ENCODE measurements at places on chromosomes 2 and 18.

- no peak for DNase-seq
Observed at GRCh38 chr18:69725855-69726508, 221.7 kb downstream of the CD226 start.

DNA sequence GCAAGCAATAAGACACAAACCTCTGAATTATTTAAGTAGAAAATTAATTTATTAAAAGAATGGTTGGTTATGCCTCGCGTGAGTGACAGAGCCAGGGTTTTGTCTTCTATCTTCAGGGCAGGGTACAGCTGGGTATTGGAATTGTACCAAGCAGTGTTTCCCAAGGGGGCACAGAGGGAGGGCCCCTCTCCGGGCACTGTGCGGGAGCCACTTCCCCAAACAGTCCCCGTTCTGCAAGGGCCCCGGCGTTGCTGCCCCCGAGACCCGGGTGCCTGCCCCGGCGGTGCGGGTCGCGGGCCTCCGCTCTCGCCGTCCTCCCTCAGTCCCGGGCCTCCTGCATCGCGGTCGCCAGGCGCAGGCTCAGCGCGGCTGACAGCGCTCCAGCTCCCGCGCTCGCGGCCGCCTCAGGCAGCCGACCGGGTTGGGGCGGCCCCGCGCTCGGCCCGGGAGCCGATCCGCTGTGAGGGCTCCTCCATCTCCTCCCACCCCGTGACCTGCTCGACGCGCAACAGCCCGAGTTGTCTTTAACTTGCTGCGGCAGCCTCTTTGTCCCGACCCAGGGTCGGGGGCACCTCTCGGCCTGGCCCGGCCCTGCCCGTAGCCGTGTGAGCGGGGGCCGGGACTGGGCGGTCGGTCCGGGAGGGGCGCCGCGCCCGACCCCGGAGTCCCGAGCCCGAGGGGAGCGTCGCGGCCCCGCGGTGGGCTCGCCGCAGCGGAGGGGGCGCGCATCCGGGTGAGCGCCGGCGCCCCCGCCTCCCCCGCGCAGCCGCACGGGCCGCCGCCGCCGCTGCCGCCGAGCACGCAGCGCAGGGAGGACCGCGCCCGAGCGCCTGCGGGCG lies 620 bp upstream of the GALNT1 start:
- peak; percentile 51 for DNase-seq

DNA sequence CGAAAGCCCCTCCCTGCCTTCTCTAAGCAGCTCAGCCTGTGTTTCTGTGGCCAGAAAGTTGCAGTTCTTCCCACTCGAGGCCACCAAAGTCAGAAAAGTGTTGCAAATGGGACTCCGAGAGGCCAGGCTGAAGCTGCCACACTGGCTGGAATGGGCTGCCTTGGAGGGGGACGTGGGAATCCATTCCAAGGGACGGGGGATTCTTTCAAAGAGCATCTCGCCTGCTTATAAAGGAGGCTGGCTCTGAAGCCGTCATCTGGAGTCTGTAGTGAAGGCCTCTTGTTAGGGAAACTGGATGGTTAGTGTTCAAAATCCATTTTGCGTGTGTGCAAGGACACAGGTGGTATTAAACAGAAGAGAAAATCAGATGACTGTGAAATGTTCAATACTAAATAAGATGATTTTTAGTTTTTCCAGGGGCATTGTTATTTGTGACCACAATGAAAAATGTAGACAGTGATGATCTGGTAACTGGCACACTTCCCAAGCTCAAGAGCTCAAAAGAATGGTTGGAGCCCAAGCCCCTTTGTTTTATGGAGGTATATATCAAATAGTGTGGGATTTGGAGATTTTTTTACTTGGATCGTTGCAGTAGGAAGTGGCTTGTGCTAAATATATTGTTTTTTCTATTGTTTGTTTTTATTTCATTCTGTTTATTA lies 782 bp downstream of the FAM228B start:
- no peak for DNase-seq

DNA sequence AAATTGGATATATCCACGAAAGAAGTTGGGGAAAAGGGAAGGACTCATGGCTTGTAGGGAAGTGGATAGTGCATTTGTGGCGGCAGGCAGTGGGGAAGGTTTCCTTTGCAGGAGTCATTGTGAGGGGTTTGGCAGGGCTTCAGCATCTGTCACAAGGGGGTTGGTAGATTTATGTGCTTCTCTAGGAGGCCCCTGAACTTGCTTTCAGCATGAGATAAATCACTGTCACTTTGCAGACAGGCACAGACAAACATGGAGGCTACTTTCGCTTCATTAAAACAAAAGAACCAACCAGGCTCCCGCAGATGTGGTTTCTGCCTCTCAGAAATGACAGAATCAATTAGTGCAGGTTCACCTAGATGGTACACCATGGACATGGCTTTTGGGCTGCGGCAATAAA lies 340.7 kb downstream of the TGIF1 start:
- no peak for DNase-seq

DNA sequence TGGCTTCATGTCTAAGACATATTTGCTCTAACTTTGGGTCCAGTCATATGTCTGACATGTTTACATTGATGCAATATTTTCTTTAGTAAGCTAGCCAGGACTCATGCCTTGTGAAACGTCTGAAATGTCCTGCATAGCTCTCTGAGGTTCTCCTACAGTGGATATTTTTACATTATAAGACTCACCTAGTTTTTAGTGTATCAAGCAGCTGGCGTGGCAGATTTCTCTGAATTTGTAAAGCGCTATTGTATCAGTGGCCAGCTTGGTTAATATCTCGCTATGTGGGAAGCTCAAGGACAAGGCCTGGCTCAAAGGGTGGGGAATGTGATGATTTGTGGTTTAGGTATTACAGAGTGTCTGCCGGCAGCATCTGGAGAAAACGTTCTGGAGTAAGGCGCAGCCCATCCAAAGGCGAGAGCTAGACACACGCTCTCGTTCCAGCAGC lies 164.3 kb downstream of the LTBP1 start:
- DNase-seq = peak; percentile 44

- DNase-seq = peak; percentile 39
Observed at GRCh38 chr2:11097038-11097720, 58.1 kb upstream of the SLC66A3 start.

GRCh38 chr18:211582-211981 lies 53.2 kb downstream of the USP14 start:
- no peak for DNase-seq

DNA sequence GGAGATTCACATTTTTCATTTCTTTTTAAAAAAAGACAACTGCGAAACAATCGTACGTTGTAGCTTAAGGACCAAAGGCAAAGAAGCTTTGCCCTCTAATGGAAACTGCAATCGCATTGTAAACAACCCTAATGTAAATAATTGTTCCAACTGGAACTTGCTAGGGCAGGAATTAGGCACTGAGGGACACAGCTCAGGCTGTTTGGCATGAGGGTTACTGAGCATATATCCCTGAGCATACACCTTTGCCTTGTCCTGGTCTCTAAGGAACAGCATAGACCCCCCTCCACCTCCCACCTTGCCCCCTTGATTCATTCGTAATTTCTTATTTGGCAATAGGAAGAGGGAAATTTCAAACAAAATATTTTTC lies 396.4 kb downstream of the LNPK start:
- no peak for DNase-seq

- DNase-seq = no peak
Observed at GRCh38 chr2:57602733-57603132, 443.9 kb upstream of the VRK2 start.

DNA sequence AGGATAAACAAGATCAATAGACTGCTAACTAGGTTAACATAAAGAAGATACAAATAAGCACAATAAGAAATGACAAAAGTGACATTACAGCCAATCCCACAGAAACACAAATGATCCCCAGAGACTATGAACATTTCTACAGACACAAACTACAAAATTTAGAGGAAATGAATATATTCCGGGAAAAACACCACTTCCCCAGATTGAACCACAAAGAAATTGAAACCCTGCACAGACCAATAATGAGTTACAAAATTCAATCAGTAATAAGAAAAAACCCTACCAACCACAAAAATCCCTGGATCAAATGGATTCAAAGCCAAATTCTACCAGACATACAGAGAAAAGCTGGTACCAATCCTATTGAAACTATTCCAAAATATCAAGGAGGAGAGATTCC lies 232.4 kb upstream of the RBMS1 start:
- DNase-seq = no peak

DNA sequence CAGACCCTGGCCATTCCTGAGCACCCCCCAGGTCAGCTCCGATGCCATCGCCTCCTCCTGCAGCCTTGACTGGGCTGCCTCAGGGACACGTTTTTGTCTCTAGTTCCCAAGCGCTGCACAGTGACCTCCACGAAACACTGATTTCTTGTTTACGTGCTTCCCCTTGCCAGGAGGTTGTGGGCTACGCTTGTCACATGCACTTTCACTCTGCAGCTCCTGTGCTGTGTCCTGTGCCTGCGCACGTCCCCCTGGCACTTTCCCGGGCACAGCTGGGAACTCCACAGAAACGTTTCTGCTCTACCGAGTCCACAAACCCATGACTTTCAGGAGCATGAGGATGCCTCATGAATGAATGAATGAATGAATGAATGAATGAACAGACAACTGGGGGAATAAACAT lies 160.6 kb downstream of the LAMA1 start:
- no peak for DNase-seq
